Activated T-helper 2 cell treated with anti-CD3 and anti-CD28 coated beads, Interferon-gamma antibody, Interleukin-2, Interleukin-4, amounts not matched to agents 10 μg/mL and 5 μg/mL and 100 μg/mL, durations not matched to agents 14 hours and 24 hours and 36 hours (primary cell): ENCODE measurements at places on chromosomes 3 and 15.

GRCh38 chr15:65060641-65061397, 7.0 kb downstream of the RASL12 start:
- no peak for DNase-seq

DNA sequence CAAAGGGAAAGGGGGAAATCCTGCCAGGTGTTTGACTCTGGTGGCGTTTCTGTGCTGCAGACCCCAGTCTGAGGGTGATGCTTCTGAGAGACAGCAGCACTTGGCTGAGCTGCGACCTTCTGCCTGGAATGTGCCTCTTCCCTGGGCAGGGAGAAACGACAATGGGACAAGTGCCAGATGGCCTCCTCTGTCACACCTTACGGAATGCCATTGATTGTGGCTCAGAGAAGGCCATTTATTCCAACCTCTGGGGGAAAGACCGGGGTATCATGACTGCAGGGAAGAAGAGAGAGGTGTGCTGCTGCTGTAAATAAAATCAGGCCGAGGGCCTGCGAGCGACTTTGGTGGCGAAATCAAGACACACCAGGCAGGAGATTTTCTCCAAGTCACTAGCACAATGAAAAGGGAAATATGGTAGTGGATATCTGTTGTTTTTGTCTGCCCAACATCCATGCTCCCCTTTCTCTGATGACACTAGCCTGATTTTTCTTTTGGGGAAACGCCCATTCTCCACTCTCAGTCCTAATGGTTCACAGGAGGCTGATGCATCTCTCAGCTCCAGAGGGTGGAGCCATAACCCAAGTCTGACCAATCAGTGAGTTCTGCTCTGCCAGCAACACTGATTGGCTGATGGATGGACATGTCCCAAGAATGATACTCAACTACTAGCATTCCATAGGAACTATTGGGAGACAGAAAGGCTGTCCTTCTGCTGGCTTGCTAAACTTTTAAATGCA, 336.1 kb downstream of the FOXP1 start:
- DNase-seq, result no peak

DNA sequence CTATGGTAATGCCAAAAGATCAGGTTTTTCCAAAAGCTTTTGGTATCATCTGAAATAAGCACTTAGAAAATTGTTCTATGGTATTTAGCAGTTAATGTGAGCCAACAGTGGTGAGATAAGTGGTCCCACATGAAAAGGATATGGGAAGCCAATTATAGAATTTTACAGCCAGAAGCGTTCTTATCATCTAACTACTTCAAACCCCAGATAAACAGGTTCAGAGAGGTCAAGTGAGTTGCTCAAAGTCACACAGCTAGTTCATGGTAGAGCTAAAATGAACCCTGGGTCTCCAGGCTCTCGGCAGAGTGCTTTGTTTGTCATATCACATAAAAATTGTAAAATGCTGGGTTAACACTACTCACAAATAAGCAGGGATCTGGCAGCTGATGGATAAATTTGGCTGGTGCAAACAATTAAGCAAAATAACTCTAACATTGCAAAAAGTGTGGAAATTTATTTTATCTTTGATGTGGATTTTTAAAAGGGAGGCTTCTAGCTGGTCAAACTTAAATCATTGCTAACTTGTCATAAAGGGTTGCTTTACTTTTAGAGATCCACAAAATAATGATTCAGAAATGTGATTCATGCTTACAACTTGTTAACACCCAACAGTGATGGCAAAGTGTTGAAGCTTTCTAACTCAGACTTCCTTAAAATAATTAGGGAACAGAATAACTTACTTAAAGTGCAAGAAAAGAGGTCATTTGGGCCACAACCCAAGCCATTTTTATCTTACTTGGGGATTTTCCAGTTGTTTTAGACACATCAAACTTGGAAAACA, 202.8 kb upstream of the TBC1D5 start:
- no peak for DNase-seq

GRCh38 chr15:50506121-50506520, 40.3 kb downstream of the USP50 start:
- DNase-seq, result no peak

- DNase-seq, result no peak
These were observed 1.1 kb downstream of the KCNH8 start for GRCh38 chr3:19149368-19149767.

GRCh38 chr15:51842265-51842664, 12.8 kb downstream of the TMOD3 start:
- DNase-seq, result no peak

DNA sequence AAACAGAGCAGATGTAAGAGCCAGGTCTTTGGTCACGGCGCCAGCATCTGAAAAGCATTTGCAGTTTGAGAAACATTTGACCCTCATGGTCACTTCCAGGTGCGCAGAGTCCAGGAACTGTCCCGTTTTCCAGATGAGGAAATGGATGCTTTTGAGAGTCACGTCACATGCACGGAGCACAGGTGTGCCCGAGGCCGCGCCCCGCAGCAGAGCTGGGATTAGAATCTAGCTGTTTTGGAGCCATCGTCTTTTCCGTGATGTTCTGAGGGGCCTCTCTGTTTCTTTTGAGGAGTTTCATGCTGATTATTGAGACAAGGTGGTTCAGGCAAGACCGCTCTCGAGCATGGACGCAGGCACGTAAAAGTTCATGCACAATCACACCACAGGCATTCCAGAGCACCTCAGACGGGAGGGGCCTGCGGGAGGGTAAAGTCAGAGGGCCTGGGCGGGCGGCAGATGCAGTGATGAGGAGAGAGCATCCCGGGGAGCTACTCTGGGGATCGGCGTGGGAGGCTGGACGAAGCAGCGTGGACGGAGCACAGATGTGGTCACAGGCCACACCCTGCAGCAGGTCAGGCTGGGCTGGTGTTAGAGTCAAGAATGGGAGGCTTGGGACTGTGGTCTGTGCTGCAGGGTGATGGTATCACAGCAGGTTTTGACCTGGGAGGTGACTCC, 139.2 kb upstream of the MEF2A start:
- no peak for DNase-seq

DNA sequence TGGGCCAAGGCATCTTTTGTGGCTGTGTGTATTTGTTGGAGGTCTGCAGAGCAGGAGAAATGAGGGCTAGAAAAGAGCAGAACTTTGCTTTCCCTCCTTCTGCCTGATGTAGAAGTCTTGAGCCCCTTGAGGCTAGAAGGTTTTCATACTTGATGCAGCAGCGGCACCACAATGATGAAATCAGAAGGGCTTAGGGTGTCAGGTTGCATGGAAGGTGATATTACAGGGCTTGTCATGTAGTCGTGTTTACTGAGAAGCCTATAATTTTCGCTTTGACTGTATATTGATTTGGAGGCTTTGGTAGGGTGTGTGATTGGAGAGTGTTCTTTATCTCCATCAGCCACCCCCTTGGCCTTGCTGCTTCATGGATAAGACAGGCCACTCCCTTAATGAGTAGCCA, 339.8 kb downstream of the THSD4 start:
- no peak for DNase-seq

GRCh38 chr3:64022451-64023186, 675 bp downstream of the PSMD6 start:
- no peak for DNase-seq

- DNase-seq, result no peak
These were observed 83.1 kb upstream of the OCA2 start for GRCh38 chr15:28182216-28182615.

DNA sequence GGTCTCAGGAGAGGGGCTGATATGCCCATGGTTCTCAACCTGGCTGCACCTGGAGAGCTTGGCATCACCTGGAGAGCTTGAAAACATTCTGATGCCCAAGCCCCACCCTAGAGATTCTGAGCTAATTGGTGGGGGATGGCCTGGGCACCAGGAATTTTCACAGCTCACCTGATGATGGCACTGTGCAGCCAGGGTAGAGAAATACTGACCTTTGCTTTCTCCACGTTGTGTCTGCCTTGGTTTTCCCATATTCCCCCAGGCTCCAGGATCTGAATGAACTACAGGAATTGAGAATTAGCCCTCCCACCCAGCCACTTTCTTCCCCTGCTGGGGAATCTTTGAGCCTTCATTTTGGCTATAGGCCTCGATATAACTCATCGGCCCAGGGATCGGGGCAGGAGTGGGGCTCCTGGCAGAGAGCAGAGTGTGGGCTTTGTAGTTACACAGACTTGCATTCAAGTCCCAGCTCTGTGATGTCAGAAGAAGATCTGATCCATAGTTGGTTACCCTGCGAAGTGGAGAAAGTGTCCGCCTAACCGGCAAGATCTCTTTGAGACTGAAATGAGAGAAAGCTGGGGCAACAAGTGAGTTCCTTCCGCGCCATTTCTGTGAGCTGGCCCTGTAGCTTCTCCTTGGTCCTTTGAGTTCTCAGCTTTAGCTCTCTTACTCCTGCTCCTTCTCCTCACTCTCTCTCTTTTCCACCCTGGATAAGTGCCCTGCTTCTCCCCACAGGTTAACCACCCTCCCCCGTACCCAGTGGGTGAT, 33.1 kb upstream of the UBE2Q2 start:
- no peak for DNase-seq

DNA sequence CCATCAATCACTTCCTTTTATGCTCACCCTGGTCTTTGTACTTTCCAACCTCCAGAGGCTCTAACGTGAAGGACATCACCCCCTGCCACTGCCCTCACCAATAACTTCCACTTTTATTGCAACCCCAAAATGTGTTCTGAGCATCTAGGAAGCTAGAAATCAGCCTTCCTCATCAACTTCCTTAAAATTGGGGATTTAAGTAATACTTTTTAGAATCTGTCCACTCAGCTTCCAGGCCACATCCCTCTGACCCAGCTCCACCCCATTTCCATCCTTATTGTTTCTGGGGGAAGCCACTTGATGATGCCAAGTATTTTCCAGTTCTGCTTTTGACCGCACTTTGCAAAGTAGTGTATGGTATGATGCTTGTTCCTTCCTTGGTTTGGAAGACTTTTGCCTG, 73.5 kb upstream of the XCR1 start:
- DNase-seq, result no peak

GRCh38 chr15:60396958-60397771, 621 bp downstream of the ANXA2 start:
- peak; percentile 54 for DNase-seq

DNA sequence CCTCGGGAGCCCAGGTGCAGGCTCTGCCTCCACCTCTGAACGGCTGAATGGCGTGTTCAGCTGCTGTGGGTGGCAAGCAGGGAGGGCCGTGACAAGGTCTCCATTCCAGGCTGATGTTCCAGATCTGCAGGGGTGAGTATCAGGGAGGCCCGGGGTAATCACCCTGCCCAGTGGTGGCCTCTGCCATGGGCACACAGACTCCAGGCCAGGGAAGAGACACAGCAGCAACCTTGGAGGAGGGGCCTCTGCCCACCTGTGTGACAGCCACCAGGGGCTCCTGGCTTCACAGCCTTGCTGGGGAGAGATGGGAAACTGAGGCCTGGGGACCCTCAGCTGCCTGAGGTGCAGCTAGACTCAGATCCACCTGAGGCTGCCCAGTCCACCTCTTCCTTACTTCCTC, 25.6 kb upstream of the ACAD9 start:
- no peak for DNase-seq

DNA sequence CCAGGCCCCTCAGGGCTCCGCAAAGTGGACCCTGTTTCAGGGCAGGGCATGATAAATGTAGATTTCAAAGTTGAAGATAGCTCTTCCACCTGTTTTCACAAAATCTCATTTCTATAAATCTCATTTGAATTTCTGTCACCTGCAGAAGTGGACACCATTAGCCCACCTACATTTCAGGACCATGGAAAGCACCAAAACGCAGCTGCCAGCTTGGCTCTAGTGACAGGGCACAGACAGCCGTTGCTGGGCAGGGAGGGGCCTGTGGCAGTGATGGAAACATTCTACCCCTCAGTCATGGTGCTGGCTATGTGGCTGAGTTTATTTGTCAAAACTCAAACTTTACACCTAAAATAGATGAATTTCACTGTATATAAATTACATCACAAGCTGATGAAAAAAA, 40.4 kb downstream of the PRR23E start:
- no peak for DNase-seq

GRCh38 chr15:57751177-57751800, 44.8 kb downstream of the POLR2M start:
- no peak for DNase-seq

DNA sequence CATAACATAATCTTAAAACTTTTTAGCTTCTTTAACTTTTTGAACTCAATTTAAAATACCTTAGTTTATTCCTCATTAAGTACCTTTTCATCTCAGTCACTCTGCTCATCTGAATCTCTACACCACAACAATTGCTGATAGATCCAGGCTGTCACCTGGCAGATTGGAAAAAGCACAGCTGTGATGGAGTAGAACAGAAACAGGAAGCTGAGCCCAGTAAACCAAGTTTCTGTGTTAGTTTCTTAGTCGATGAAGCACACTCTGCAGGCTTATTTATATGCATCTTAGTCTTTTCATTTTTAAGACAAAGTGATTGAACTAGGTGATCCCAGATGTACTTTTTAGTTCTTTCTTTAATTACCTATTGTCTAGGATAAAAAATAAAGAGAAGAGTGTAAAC, 1398.0 kb upstream of the ALCAM start:
- no peak for DNase-seq

GRCh38 chr15:82647045-82647834, at the start of gene CPEB1:
Gene CPEB1 (minus strand): TSS chr15:82647363. CDS start chr15:82628459, 18,904 bp downstream.
- DNase-seq, result no peak

- no peak for DNase-seq
These were observed 1.1 kb downstream of the KLHL6 start for GRCh38 chr3:183554377-183554776.

GRCh38 chr15:78597583-78597982, 23.2 kb downstream of the CHRNA3 start:
- no peak for DNase-seq

DNA sequence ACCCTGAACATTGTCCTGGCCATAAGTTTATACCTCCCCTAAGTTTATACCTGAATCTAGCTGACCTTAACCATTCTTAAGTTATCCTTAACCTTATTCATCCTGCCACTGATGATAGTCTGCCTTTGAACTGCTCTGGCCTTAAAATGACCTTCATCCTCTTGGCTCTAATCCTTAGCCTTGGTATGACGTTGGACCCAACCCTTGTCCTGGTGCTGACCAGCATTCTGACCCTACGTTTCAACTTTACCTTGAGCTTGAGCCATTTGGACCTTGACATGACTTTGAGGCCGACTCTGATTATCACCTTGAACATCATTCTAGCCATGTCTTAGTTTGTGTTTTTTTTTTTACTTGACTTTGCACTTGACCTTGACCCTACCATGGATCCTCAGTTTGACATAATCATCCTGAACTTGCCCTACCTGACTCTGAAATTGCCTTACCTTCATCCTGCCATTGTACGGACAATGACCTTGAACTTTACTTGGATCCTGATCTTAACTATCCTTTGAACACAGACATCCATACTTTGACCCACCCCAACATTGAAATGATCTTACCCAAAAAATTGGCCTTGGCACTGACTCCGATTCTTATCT, 61.1 kb upstream of the ACAD9 start:
- DNase-seq, result no peak

DNA sequence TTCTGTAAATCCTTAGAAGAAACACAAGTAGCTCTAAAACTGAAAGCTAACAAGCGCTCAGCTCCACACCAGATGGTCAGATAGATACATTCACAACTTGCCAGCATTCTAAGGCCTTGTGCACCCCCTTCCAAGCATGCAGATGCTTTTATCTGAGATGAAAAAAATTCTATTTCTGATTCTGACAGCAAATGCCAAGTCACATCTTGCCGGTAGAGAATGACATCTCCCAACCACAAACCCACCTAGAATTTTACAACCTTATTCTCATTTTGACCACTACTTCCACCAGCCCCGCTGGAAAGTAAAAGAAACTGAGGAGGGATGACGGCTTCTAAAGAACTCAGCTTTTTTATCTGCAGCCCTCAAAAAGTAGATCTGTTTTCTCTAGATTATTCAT, 57.7 kb downstream of the SUMF1 start:
- DNase-seq, result peak; percentile 23
